ENCODE measurements at places on chromosomes 5 and 9.

DNA sequence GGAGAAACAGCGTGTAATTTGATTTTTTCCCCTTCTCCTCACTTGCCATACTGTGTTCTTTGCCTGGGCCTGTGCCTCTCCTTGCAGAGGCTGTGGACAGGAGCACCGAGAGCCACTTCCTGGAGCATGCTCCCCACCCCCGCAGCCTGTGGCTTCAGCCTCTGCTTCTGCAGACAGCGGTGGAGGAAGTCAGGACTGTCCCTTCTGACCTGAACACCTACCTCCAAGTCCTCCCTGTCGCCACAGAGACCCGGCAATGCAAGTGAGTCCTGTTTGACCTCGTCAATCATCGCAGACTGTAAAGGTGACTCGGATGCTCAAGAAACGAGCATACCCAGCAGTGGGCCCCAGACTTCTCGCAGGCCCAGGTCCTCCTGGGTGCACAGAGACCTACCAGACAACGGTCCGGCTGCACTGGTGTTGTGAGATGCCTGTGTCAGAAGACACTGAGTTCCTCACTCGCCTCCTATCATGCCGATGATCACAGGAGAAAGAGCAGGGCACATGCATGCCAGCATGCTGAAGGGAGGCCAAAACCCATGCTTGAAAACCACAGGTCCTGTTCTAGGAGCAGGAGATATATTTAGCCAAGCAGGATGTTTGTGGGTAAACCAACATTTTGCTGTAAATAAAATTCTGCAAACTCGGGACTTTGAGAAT is 198.8 kb downstream of the AUH start:
- no peak for DNase-seq

- DNase-seq: no peak
Measured at GRCh38 chr5:30878746-30879145, 314.7 kb upstream of the CDH6 start.

- no peak for DNase-seq
Measured at GRCh38 chr5:60362158-60362557, 337.8 kb downstream of the DEPDC1B start.

GRCh38 chr5:124742983-124743601 is 3.3 kb downstream of the ZNF608 start:
- DNase-seq: no peak

DNA sequence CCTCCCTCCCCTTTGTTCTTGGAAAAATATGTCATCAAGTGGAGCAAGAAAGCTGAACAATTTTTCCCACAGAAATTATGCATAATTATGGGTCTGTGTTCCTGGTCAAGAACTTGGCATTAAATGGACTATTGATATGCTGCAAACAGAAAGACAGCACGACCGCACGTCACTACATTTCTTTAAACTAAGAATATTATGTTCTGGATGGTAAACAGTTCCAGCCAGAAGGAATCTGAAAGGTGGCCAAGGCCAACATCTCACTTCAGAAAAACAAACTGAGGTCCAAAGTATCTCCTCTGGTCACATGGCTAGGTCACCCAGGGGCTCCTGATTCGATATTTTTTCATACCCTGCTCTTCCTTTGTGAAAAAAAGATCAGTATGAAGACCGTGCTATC is 173.3 kb upstream of the GAS1 start:
- DNase-seq: no peak

DNA sequence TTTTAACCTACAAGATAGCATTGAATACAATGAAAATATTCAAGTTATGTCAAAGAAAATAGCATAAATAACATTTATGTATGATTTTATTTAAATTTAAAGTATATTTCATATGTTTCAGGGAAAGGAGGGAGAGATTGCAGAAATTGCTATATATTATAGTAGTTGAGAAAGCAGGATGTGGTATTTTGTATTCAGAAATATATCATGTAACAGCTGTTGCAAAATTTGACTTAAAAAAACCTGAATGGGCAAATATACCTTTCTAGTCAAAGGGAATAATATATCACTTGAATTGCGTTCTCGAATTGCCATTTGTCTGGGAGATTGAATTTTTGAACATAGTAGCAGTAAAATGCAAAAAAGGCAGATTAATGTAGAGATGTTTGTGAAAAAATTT is 80.6 kb downstream of the PAM start:
- DNase-seq: no peak

GRCh38 chr5:95382801-95383200 is 8.4 kb upstream of the FAM81B start:
- no peak for DNase-seq

DNA sequence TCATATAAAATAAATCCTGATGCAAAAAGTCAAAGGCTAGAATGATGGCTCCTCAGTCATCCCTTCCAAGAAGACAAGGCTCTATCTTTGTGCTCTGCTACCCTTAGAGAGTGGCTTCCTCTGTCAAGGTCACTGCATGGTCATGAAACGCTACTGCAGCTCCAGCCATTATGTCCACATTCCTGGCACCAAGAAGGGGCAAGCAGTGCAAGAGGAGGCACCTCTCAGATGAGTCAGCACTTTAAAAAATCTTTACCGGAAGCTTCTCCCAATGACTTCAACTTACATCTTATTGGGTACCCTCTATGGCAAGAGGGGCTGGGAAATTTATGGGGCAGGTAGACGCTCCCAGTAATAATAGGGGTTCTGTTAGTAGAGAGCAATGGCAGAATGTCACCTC is 129.5 kb upstream of the CPEB4 start:
- DNase-seq: no peak

GRCh38 chr5:174305241-174305681 is 259.8 kb downstream of the NSG2 start:
- DNase-seq: no peak

DNA sequence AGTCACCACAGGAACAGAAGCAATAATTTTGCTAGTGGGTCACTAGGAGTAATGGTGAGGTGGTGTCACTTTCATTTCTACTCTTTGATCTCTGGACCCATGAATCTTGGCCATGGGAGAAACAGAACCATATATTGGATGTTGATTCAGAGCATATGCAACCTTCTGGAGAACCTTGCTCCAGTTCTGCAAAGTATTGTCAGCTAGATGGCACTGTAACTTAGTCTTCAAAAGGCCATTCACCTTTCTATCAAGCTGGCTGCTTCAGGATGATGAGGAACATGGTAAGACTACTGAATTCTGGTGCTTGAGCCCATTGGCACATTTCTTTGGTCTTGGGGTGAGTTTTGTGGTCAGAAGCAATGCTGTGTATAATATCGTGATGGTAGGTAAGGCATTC is 129.1 kb upstream of the FBN2 start:
- no peak for DNase-seq

DNA sequence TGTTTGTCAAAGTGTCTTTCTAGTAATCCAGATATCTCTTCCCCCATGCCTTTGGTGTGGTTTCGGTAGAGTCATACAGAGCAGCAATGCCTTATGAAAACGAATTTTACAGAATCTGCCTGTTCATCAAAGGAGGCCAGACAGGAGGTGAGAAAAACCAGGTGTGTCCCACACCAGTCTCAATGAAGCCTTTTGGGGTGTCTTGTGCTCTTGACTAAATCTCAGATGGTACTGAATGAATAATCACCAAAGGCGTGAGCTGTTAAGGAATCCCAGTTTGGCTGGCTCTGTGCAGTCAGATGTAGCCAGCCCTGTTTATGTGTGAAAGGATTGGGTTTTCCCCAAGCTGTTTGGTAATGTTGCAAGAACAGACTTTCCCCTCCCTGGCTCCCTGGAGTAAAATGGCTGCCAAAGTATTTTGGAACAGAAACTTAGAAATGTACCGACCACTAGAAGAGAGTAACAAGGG is 70.8 kb upstream of the CDKN2B start:
- DNase-seq: no peak

- DNase-seq: no peak
Measured at GRCh38 chr5:109703829-109704228, 14.1 kb downstream of the MAN2A1 start.

DNA sequence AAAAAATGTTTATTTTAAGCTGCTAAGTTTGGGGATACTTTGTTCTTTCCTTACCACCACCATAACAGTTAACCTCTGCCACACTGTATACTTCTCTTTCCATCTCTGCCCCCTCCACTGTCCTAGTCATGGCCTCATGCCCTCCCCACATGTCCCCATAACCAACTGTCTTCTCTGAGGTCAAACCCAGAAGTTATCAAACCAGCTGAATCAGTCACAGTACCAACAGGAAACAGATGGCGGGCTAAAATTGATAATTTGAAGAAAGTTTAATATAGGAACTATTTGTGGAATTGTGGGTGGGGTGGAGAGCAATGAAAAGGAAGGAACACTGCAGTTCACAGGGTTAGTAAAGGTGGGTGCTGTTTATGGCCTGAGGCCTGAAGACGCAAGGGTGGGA is 5.7 kb upstream of the DCTN4 start:
- DNase-seq: no peak

- DNase-seq: no peak
Measured at GRCh38 chr9:22255337-22255736, 191.3 kb upstream of the DMRTA1 start.

Measured in NCI-H1930 (cell line).